H1 (cell line): ENCODE measurements at places on chromosomes 5 and 9. TPM values are rescaled to one million over a fixed set of nuclear protein-coding genes. Genes with fewer than 3 reads are reported as not detected.

DNA sequence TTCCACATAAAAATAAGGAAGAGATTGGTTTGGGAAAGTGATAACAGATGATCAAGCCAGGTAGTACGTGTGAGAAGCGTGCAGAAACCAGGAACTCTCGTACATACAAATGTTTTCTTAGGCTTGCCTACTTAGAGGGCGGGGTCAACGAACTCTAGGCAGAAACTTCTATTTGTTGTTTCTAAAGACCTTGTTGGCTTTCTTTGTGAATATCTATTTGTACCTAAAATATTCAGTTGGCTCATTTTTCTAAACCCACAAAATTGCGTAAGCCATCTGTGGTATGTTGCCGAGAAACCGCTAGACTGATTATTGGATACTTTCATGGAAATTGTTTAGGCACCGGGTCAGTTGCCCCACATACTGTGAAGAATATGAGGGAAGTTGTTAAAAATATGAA lies 458.5 kb downstream of the MAT2B start:
- no peaks in the 10 kb centered on the region for H3K36me3 ChIP-seq
- no peak overlapping the region for H3K27ac ChIP-seq
- no peaks in the 10 kb centered on the region for H3K27me3 ChIP-seq
- H3K4me1 ChIP-seq, result no peaks in the 10 kb centered on the region
- DNase-seq, result no peak

Gene TSC1
- total RNA-seq, result 39.1 and 46.0 TPM in 2 replicates

DNA sequence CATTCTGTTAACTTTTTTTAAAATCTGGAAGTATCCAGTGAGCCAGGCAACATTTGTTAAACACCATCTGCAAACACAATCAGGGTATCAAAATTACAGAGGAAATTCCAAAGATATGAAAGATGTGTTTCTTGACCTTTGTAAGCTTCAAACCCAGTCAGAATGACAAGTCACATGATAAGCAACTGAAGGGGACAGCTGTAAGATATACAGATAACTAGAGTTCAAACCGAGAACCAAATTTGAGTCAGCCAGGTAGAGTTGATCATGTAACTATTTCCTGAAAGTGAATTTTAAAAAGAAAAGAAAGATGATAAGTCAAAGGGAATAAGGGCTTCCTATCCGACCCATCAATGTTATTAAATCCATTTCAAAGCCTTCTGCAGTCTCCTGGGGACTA lies 196.2 kb downstream of the DEPDC1B start:
- no peak overlapping the region for H3K4me3 ChIP-seq
- no peaks in the 10 kb centered on the region for H3K27me3 ChIP-seq
- no peak for DNase-seq
- H3K4me1 ChIP-seq, result no peaks in the 10 kb centered on the region

DNA sequence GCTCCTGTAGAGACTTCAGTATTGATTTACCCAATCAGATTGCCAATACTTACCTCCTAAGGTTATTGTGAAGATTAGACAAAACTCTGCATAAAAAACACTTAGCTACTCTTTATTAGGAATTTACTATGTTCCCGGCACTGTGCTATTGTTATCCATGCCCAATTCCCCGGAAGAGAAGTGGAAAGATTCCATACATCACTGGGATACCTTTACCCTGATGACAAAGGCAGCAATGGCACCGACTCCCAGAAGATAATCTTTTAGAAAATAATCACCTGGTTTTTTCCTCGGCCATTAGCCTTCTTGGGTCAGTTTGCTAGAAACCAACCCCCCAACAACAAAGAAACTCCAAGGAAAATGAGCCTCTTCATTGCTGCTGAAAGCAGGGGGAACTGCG lies 226.0 kb downstream of the SNX18 start:
- H3K4me3 ChIP-seq, result no peak overlapping the region
- H3K36me3 ChIP-seq, result no peaks in the 10 kb centered on the region
- no peaks in the 10 kb centered on the region for H3K27me3 ChIP-seq
- DNase-seq, result no peak
- H3K27ac ChIP-seq, result no peak overlapping the region
- H3K4me1 ChIP-seq, result peaks cover 5% of the 10 kb centered on the region

Gene ATP6V1G1
- total RNA-seq, result 112 and 114 TPM in 2 replicates

- no peaks in the 10 kb centered on the region for H3K4me1 ChIP-seq
- DNase-seq, result no peak
- no peak overlapping the region for H3K4me3 ChIP-seq
Observed at GRCh38 chr9:89000371-89000781, 9.1 kb downstream of the S1PR3 start.

Gene FRMD3
- total RNA-seq, result 1.3 and 1.4 TPM in 2 replicates

Gene SVEP1
- 0.36 and 0.37 TPM in 2 replicates for total RNA-seq

DNA sequence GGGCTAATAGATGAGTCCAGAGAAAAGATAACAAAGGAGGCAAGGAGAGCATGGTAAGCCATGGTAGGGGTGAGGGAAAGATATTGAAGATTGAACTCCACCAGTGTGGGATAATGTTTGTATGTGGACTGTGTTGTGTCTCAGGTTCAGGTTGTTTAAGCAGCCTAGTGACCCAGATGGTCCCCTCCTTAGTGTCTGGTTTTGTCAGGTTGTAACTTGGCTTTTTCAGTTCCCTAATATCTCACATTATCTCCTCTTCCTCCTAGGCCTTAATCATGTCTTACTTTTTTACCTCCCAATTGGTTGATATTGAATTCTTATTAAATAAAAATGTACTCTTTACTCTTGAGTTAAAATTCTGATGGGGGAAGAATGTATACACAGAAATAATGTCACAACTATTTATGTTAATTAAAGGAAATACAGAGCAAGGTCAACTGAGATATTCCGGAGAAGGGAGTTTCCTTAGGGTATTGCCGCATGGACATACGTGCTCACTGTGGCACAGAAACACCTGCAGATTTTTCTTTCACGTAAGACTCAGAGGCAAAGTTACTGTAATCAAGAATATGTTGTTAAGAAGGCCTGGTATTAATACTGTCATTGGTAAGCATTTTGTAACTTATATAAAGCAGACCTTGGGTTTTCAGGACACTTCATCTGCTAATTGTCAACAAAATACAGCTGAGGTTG lies 23.4 kb upstream of the SH3GL2 start:
- no peaks in the 10 kb centered on the region for H3K36me3 ChIP-seq
- no peak overlapping the region for H3K27ac ChIP-seq
- DNase-seq, result no peak
- H3K4me3 ChIP-seq, result no peak overlapping the region
- no peaks in the 10 kb centered on the region for H3K27me3 ChIP-seq

GRCh38 chr5:73692166-73692640 lies 66.2 kb downstream of the ARHGEF28 start:
- H3K36me3 ChIP-seq, result no peaks in the 10 kb centered on the region
- H3K27me3 ChIP-seq, result no peaks in the 10 kb centered on the region; the same call in 1 of the 2 replicates
- peaks cover 3% of the 10 kb centered on the region; the same call in 1 of the 2 replicates for H3K4me1 ChIP-seq
- H3K4me3 ChIP-seq, result no peak overlapping the region
- no peak overlapping the region for H3K27ac ChIP-seq

GRCh38 chr5:177133096-177133852 lies at the start of gene NSD1:
NSD1 (plus strand) TSS chr5:177133773; CDS start chr5:177135104, 1,331 bp downstream.
- H3K4me1 ChIP-seq, result peaks cover 19% of the 10 kb centered on the region
- H3K36me3 ChIP-seq, result peaks cover 21% of the 10 kb centered on the region
- no peaks in the 10 kb centered on the region for H3K27me3 ChIP-seq

Gene CD72
- total RNA-seq, result 4.0 and 4.5 TPM in 2 replicates
